ENCODE measurements at places on chromosomes 2 and 18.
A peak's percentile ranks its signal among the peaks of the same experiment; 100 is the strongest.

GRCh38 chr2:170265321-170265720, 87.4 kb downstream of the MYO3B start:
- DNase-seq = peak; percentile 39

DNA sequence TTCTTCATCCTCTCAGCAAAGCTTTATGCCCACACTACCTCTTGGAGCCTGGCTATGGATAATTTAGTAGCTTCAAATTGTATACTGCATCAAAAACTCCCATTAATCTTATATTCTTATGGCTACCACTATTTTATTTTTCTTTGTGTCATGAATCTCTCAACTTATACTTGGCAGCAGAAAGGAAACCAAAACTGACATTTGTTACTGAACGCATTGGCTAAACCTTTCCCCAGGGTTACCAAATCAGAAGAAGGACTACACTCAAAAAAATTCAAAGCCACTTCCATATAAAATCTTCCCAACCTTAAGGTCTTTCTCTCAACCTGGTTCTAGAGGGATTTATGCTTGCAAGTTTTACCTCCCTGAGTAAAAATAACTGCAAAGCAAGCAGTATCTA, 97.0 kb upstream of the REG3G start:
- DNase-seq = no peak

DNA sequence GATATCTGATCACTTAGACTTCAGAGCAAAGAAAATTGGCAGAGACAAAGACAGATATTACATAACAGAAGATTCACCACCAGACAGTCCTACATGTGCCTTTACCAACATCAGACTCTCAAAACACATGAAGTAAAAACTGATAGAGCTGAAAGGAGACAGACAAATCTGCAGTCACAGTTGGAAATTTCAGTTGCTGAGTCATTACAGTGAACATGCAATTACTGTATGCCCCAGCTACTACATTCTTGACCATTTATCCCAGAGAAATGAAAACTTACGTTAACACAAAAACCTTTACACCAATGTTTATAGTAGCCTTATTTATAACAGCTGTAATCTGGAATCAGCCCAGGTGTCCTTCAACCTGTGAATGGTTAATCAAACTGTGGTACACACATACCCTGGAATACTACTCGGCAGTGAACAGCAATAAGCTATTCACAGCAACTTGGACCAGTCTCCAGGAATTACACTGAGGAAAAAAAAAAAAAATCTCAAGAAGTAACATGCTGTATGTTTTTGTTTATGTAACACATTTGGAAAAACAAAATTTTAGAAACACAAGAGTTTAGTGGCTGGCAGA, 7.5 kb upstream of the SCLY start:
- no peak for DNase-seq

- no peak for DNase-seq
These were observed 54.2 kb downstream of the DTNB start for GRCh38 chr2:25619185-25619584.

DNA sequence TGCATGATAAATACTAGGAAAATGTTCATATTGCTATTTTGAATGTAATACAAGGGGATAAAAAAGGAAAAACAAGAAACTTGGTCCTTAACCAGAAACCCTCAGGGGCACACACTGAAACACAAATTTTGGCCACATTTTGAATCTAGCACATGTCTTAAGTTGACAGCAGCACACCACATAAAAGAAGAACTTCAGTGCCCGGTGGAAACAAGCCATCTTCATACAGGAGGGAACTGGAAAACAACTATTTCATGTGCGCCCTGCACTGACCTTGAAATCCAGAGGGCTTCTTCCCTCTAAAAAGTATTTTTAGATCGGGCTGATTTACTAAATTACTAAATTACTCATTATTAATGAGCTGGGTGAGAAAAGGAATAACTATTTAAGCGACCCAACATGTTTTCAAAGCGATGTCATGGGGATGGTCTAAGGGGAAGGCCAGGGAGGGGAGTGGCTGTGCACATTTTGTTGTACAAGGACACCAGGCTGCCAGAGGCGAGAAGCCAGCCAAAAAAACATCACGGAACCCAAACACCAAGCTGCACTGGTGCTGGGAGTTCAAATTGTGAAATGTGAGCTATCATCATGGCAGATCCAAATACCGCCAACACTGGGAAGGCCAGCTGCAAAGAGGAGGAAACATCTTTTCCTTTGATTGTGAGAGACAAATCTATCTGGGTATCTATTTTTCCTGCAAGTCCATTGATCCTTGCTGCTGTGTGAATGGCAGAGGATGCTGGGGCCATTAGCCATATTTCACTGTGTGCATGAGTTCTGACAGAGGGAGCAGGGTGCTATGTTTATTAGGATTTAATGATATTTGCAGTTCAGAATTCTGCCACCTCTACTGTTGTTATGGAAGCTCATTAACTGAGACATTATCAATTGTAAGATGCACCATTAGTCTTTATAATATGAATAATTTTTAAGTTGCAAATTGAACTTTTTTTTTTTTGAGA, 150.7 kb upstream of the LMAN1 start:
- no peak for DNase-seq

- DNase-seq = no peak
These were observed 428.8 kb downstream of the ZNF521 start for GRCh38 chr18:24923138-24923537.

GRCh38 chr18:76972846-76973519, 150.6 kb downstream of the ZNF236 start:
- no peak for DNase-seq

DNA sequence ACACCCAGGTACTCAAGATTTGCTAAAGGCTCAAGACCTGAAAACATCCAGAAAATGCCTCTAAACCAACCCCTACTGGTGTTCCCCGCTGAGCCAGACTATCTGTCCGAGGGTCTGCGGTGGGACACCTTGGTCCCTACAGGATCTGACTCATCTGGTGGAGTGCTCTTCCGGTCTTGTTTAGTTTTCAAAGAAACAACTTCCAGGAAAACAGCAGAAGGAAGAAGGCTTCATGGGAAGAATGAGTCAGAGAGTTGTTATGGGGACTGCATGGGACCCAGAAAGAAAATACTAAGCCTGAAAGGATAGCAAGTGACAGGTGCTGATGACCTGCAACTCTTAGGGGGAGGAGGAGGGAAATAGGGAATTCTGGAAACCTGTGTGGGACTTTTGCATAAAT, 41.3 kb downstream of the ZFP36L2 start:
- DNase-seq = no peak

DNA sequence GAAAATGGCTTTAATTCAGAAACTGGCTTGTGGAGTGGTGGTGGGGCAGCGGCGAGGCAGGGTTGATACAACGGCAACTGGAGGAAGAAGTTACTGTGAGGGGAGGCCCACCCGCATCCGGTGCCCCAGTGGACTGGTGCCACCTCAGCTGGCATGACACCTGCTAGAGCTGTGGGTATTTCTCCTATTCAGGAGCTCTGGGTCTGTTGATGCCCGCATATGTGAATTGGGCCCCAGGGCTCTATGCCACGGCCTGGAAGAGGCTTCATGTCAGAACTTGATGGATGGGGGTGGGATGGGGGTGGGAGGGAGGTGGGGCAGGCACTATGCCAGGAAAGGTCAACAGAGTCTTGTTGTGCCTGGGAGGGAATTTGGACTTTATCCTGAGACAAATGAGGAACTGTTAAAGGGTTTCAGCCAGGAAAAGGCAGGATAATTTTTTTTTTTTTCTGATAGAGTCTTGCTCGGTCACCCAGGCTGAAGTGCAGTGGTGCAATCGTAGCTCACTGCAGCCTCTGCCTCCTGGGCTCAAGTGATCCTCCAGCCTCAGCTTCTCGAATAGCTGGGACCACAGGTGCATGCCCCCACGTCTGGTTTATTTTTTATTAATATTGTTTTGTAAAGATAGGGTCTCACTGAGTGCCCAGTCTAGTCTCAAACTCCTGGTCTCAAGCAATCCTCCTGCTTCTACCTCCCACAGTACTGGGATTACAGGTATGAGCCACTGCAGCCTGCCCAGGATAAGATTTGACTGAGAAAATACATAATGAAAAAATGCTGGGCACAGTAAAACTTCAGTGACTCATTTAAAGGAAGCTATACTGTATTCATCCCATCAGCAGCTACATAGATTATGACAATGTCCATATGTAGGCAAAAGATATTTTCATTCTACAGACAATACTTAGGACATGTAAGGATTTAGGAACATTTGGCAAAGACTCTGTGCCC, 52.6 kb downstream of the SH2D6 start:
- DNase-seq = peak; percentile 32

- no peak for DNase-seq
These were observed 816.6 kb downstream of the SATB2 start for GRCh38 chr2:198641161-198641560.

DNA sequence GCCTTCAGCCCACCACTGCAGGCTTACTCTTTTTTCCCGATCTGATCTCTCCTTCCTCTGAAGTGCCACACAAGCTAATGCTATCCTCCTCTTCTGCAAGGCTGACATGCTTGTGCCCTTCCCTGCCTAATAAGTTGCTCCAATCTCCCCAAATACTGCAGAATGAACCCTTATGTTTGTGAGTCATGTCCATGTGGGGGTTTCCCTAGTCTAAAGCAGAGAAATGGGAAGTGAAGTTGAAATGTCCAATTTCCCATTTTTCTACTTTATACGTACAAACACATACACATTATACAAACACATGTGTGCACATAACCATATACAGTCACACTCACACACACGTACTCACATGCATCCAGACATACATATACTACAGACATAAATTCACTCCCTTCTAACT, 288.1 kb upstream of the CELF4 start:
- no peak for DNase-seq

DNA sequence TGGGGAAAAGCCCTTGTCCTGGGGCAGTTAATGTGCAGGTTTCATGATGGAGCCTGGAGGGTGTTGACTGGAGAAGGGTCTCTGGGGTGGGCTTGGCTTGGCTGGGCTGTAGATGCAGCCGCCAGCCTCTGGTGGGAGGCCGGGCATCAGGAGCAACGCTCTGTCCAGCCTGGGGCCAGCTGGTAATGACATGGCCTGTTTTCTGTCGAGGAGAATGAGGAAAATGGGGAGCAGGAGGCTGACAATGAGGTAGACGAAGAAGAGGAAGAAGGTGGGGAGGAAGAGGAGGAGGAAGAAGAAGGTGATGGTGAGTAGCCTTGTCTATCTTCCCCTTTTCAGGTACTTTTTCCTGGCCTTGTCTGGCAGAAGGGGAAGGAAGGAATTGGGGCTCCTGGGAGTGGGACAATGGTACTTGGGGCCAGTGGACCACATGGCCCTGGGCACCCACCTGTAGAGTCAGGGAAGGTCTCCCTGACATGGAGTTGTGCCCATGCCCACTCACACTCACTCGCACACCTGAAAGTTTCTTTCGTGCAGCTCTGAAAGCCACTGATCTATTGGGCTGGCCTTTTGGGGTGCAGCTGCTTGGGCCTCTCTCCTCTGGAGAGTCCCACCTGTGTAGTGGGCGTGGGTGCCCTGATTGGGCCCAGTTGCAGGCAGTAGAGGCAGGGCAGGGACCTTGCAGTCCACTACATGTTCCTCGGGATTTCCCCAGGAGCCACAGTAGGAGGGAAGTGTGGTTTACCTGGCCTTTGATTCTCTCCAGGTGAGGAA, 3.5 kb downstream of the PTMA start:
- no peak for DNase-seq

DNA sequence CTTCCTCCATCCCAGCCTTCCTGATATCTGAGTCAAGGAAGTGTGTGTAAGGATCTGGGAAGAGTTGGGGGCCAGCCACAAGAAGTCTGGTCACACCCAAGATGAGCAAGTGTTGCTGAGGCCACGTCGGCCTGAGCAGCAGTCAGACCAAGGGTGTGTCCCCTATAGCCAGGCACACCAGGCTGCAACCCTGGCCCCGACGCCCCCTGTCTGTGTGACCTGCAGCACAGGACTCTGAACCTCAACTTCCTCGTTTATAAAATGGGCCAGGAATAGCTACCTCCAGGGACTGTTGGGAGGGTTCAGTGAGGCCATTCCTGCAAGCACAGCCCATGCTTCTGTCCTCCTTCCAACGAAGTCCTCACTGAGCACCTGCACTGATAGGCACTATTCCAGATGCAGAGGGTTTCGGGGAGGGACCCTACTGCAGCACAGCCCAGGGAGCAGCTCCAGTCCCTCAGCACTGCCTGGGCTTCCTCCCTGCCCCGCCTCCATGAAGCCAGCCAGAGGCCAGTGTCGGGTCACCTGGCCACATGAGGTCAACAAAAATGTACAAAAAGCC, 13.3 kb downstream of the LIMS2 start:
- DNase-seq = no peak

DNA sequence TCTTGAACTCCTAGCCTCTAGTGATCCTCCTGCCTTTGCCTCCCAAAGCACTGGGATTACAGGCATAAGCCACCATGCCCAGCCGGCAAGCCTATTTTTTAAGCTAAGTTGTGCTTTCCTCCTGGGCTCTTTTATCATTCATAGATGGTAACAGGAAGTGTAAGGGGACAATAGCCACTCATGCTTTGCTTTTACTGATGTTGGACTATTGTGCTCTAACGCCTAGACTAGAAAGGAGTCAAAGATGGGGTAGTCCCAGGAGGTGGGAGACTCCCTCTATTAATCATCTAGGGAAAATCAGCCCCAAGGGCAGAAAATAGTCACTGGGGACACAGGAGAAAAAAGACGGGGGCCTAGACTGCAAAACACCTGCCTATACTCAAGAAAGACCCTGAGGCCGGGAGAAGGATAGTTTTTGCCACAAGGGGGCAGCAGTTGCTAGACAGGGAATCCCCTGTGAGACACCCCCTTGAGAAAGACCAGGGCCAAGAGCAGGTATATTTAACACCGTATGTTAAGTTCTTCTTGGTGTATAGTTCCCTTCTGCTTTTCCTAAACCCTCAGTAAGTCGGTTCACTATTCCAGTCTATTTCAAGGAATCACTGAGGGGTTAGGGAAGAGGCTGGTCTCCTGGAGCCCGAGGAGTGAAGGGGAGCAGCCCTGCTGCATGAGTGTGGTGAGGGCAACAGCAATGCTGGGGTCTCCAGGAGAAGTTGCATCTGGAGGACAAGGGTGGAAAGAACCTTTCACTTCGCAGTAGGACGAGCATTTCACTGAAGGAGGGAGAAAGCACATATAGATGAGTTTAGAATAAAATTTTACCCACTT, 2.1 kb upstream of the CXCR1 start:
- DNase-seq = peak; percentile 0

DNA sequence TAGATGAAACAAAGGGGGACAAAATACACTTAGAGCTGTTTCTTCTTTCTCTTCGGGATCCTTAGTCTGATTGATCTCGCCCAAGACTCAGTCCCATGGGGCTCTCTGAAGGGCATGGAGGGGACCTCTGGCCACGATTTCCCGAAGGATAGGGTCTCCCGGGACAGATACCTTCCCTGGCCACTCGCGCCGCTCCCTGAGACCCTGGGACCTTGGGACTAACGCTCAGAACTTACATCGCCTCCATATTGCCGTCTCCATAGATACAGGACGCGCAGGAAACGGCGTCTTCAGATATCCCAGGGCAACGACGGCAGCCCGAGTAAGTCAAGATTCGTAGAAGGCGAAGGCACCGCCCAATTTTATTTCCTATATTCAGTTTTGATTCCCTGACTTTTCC, at the start of gene CFAP65:
Gene CFAP65 (minus strand): TSS at position 265 of the 400 bp plus-strand sequence. CDS start 2,468 bp downstream, outside the sequence.
- peak; percentile 47 for DNase-seq

DNA sequence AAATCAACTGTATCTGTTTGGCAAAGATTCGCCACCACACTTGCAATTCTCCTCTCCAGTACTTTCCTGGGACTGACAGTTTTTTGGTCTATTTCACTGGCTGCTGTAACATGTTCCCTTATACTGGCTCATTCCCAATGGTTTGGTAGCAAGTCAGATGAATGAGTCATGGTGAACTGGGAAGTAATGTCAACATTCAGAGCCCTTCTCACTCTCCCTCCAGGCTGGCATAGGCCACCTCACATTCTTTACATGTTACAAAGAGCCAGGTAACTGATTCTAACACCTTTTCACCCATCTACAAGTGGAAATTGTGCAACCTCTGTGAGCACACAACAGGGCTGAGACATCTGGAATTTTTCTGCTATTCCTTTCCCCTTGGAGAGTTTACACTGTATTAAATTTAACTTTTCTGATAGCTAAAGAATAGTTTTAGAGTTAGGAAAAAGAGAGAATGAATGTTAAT, 111.3 kb upstream of the TLK1 start:
- no peak for DNase-seq

Measured in NCI-H1105 (cell line).